GM18507 (cell line): ENCODE measurements at places on chromosomes 4 and X.

- no peak for DNase-seq
Measured at GRCh38 chrX:120559804-120560203, 958 bp downstream of the CUL4B start.

DNA sequence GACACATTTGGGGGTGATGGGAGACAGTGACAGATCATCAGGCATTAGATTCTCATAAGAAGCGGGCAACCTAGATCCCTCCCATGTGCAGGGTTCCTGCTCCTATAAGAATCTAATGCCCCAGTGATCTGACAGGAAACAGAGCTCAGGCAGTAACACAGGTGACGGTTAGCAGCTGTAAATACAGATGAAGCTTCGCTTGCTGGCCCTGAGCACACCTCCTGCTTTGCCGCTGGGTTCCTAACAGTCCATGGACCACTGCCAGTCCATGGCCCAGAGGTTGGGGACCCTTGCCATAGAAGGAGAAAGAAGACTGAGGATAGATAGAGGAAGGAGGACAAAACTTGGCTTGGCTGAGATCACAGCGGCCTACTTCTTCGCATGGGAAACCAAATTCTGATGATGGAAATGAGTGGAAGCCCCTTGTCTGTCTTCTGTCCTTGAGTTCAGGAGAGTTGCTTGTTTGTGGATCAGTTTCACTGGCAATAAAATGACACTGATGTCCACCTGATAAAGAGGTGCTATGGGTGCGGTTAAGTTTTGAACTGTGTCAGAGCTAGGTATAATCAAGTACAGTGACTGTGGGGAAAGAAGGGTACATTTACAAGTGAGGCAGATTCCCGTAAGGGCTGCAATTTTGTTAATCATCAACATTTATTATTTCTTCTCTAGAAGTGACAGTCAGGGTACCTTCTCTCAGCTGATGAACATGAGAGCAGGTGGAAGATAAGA is 1.7 kb upstream of the TIFA start:
- no peak for DNase-seq

DNA sequence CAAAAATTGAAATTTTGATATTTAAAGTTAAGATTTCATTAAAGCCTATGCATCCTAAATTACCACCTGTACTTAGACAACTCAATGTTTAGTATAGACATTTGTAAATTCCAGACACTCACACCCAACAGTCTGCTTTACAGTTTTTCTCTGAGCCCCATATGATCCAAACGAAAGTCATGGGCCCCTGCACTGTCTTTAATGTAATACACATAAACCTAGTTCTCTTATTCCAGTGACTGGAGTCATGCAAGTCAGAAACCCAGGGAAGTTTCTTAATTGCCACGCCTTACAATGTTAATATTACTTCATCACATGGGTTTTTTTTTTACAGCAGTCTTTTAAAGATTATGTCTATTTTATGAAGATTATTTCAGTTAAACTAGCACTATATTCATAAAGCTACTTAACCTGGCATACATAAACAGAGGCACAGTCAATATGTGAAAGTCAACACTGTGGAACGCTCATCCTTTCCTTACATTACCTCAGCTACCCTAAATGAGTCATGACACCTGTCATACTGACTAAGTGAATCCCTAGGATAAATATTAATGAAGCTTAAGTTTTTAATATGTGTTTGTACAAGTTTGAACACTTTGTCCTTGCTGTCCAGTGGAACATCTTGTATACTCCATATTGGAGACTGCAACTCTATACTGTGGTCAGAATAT is 67.7 kb upstream of the H2AZ1 start:
- DNase-seq: no peak

- no peak for DNase-seq
Measured at GRCh38 chr4:147678106-147678505, 5.9 kb downstream of the PRMT9 start.

DNA sequence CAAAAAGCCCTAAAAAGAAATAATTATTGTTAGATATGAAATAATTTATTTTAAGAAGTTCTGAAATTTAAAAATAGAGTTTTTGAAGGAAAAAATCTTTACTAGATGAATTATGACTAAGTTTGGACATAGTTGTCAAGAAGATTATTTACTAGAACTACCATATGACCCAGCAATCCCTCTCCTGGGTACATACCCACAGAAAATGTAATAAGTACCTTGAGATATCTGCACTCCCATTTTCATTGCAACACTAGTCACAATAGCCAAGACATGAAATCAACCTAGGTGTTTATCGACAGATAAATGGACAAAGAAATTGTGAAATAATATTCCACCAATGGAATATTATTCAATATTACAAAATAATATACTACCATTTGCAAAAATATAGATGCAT is 109.9 kb downstream of the PDHA2 start:
- no peak for DNase-seq

DNA sequence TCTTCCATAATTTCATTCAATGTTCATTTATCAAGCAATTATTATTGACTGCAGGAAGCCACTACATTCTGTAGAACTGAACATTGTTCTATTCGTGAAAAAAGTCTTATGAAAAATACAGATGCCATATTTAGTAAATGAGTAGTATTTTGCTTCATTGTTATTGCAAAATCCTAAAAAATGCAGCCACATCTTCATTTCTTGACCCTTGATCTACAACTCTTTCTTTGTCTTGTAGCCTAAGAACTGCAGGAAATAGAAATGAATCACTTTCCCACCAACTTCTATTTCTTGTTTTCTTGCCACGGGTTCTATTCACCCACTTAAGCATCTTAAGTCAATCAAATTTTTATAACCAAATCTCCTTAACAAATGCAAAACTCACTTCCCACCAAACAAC is 63.3 kb downstream of the KCNIP4 start:
- no peak for DNase-seq

- DNase-seq: no peak
Measured at GRCh38 chr4:76554630-76555029, 119.6 kb downstream of the SHROOM3 start.

DNA sequence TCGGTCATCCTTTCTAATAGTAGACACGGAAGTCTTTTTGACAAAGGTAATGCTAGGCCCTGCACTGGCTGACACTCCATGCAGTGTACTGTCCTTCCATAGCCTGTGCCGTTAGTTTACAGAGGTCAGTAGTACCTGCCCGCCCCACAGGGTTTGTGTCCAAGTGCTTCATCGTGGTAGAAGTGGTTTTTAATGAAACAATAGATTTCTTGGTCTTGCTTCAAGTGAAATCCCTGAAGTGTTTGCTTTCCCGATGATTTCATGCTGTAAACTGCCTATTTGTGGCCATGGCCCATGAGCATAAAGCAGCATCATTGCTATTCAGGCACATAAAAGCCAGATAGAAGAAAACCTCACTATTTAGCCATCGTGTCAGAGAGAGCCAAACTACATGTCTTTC is 139.3 kb downstream of the GPR143 start:
- no peak for DNase-seq

DNA sequence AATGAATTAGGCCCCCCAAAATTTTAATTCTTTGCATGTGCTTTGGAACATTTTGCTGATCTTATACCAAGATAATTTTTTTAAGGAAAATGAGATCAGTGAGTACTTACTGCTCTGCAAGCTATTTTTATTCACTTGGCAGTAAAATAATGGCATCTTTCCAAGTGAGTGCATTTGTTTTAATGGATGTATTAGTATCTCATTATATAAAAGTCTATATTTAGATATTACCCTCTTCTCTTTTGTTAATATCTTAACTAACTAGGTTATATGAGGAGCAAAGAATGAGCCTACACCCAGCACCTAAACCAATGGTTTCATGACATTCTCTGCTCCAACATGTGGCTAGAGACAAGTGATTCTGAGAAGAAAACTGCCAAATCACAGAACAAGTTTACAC is 21.1 kb upstream of the ARAF start:
- DNase-seq: no peak

- DNase-seq: no peak
Measured at GRCh38 chr4:154738426-154738825, 5.4 kb upstream of the LRAT start.

- no peak for DNase-seq
Measured at GRCh38 chr4:142567620-142568451, 278.3 kb downstream of the INPP4B start.

DNA sequence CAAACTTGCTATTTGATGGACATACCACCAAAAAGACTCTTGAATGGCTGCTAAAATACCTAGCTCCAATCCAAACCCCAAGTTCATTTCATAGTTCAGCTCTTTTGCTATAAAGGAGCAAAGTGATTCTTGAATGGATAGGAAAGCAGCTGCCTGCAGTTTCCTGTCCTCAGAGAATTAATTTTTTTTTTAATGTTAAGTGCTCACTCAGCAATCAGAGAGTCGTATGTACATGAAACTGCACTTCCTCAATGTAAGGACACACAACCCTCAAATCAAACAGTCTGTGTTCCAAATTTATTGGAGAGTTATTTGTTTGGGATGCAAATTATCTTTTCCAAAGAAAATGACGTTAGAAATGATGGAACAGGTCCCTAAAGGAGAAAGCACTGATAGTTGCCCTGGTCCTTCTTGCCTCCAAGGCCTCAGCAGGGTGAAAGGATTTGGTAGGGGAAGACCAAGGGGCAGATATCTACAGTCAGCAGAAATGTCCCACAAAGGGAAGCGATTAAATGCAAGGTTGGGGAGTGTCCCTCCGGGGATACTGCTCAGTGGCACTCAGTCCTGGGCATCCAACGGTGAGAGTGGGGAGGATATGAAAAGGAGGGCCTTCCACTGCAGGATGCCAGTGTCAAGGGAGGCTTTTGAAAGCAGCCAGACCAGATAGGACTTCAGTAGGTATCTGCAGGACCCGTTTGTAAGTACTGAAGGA is 67.2 kb upstream of the RASGEF1B start:
- no peak for DNase-seq

GRCh38 chrX:151183912-151184565 is 7.7 kb downstream of the GPR50 start:
- no peak for DNase-seq

DNA sequence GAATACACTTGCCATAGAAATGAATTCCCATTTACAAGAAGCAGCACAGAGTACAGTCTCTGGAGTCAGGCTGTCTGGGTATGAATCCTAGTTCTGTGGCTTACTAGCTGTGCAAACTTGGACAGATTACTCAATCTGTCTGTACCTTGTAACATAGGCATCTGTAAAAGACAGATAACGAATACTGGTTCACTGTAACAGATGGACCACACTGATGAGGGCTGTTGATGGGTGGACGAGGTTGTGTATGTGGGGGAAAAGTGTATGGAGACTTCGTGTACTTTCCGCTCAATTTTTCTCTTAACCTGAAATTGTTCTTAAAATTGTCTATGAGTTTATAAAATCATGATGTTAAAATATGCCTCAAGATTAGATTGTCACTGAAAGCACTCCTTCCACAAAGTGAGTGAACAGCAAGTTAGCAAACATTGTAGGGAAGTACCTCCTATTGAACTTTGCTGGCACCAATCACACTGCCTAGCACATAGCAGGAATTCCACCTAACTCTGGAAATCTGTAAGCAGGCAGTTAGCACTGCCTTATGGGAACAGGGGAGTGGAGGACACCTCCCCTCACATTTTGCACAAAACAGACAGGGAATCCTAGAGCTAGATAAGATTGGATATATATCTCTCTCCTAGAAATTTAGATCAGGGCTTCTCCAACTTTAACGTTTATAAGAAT is 6.5 kb upstream of the EXOSC9 start:
- DNase-seq: no peak

DNA sequence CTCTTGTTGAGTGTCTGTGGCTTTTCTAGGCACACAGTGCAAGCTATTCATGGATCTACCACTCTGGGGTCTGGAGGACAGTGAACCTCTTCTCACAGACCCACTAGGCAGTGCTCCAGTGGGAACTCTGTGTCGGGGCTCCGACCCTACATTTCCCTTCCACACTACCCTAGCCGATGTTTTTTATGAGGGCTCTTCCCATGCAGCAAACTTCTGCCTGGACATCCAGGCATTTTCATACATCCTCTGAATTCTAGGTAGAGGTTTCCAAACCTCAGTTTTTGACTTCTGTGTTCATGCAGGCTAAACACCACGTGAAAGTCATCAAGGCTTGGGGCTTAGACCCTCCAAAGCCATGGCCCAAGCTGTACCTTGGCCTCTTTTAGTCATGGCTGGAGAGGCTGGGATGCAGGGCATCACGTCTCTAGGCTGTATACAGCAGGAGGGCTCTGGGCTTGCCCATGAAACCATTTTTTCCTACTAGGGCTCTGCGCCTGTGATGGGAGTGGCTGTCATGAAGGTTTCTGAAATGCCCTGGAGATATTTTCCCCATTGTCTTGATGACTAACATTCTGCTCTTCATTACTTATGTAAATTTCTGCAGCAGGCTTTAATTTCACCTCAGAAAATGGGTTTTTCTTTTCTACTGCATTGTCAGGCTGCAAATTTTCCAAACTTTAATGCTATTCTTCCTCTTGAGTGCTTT is 249.8 kb upstream of the CPEB2 start:
- DNase-seq: no peak

GRCh38 chr4:140250989-140251552 is 97.1 kb upstream of the MAML3 start:
- no peak for DNase-seq

- no peak for DNase-seq
Measured at GRCh38 chrX:15358533-15358932, 23.2 kb upstream of the PIGA start.

DNA sequence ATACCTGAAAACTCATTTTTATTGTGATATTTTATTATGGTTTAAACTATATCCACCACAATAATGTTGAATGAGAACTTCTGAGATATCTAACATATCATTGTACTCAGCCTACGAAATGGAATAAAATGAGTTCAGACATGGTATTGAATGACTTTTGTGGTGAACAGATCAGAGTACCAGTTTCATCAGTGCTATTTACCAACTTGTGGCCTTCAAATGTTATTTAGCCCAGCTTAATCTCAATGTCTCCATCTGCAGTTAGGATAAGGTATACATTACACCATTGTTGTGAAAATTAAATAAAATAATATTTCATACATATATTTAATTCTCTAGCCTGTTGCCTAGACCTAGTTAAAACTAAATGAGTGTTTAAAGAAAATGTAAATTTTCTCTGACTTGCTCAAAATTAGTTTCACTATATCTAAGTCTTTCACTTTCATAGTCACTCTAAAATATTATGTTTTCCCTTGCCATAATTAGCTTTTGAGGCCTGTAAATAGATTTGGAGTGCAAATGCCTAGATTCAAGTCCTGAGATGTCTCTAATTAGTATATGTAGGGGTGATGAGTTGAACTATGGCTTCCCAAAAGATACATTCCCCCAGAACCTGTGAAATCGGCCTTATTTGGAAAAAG is 594.2 kb downstream of the STPG2 start:
- DNase-seq: no peak

DNA sequence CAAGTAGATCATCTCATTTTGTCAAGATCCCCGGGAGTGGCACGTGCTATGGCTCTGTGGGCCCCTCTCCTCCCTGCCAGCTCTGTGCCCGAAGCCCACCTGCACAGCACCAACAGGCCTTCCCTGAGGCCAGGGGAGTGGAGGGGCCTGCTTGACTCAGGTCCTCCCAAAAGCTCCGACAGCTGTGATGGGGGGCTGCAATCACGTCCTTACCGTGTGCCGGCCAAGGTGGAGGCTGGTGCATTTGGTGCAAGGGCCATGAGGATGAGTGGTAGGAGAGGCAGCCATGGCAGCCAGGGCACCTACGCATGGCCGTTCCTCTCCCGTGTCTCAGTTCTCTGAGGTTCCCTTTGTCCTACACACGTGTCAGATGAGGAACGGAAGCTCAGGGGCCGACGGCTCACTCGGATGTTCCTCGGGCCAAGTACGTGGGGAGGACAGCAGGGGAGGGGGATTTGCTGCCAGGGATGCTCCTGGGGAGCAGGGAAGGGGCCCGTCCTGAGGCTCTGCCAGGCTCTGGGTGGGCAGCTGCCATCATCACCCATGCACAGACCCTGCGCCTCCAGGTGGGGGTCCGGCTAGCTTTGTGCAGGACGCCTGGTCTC is 95.8 kb downstream of the HMX1 start:
- no peak for DNase-seq
